ENCODE measurements at places on chromosomes 1 and 21.

DNA sequence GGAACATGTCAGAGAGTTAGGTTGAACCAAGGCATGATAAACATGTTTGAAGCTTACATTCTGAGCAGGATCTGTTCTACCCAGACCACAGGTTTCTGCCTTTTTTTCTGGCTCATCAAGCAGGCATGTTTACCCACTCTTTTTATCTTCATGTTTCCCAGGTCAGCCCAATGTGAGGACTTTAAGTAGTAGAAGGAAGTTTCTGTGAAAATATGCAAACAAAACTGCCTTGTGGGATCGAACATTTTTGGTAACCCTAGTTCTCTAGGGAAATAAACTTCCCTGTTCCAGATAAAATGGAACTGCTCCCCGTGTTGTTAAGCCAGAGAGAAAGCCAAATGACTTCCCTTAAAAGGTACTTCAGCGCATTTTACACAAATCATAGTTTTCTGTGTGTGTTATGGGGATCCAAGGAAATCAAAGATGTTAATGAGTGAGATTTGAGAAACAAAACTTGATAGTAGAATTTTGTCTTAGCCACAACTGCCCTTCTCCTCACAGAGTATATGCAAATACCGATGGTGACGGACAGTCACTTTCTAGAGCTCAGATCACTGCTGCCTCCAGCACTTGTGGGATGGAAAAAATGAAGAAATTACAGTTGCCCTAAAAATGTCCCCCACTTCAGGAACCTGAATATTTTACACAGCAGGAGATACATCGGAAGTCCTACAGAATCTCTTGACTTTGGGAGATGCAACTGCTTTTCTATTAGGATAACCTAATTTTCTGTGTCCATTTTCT is 765 bp upstream of the HIPK1 start:
- DNase-seq, result no peak

DNA sequence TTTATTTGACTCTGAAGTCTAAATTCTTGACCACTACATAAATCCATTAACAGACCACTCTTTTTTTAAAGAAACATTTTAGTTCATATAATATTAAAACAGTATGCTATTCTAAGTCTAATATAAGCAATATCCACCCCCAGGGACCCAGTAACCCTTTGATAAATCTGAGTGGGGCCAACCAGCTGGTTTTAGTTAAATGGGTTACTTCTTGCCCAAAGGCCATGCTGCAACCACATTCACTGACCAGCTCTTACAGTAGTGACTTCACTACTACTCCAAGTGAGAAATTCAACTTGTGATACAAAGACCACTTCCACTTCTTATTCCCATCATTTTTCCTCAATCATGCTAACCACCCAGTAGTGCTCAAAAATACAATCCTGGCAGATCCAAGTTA is 20.5 kb downstream of the FUBP1 start:
- no peak for DNase-seq

DNA sequence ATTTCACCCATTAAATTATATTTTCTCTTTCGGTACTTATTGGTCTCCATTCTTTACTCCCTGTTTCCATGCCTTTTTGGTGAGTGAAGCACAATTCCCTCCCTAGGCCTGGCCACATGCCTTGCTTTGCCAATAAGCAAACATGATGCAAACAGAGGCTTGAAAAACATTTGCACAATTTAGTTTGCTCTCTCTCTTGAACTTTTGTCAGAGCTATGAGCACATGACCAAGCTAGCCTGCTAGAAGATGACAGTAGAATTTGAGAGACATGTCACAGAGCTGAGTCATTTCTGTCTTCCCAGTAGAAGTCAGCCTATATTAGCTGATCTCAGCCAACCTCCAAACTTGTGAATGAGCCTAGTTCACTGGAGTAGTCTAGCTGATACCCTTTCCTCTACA is 24.6 kb downstream of the ANGPTL3 start:
- DNase-seq, result no peak

GRCh38 chr1:246364415-246364941 is 142.6 kb downstream of the SMYD3 start:
- DNase-seq, result no peak

DNA sequence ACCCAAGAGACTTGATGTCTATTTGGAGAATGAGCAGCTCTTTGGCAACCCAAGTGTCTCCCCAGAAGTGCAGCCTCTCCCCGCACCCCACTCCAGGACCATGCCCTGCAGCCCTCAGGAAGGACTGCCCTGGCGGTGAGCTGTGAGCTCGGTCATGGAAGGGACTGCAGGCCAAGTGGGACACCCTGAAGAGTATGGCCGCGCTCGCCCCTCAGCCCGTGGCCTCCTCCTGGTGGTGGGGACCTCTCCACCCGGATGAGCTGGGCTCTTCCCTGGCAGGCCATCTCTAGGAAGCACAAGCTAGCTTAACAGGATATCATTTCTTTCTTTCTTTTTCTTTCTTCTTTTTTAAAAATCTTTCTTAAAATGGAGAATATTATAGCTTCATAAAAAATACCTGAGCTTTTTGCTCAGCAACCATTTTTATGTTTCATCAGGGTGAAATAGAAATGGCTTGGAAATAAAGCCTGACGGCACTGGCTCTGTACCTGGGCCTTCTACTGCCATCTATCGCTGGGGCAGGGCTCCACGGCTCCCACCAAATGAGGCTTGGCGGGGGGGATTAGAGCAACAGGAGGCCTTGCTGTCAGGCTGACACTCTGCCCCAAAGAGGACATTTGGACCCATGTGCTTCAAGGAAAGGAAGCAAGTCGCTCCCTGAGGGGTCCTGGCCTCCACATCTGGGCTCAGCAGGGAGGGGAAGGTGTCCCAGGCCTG is 296.2 kb upstream of the VAMP3 start:
- DNase-seq, result no peak

DNA sequence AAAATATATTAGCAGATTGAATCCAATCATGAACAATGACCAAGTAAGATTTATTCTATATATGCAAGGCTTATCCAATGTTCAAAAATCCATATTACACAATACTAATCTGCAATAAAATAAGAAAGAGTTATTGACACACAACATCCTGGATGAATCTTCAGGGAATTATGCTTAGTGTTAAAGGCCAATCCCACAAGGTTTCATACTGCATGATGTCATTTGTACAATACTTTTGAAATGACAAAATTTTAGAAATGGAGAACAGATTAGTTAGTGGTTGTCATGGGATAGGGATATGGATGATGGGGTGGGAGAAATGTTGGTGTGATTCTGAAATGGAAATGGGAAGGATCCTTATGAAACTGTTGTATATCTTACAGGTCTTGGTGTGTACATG is 425.7 kb downstream of the SIPA1L2 start:
- no peak for DNase-seq

DNA sequence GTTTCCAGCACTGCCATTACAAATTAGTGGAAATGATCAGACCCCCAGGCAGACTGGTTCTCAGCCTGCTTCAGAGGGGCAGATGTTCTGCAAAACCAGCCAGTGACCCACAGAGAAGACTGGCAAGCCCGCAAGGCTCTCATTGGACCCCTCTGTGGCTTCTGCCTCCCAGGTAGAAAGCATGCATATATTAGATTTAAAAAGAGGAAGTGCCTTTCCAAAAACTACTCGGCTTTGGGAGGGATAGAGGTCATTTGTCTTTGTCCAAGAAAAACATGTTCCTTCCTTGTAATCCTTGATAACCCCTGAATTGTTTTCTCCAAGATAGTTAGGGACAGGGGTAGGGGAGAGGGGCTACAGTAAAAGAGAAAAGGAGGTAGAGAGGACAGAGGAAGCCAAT is 11.8 kb downstream of the HIVEP3 start:
- DNase-seq, result no peak

- no peak for DNase-seq
Measured at GRCh38 chr1:231465051-231465450, 43.0 kb upstream of the EGLN1 start.

DNA sequence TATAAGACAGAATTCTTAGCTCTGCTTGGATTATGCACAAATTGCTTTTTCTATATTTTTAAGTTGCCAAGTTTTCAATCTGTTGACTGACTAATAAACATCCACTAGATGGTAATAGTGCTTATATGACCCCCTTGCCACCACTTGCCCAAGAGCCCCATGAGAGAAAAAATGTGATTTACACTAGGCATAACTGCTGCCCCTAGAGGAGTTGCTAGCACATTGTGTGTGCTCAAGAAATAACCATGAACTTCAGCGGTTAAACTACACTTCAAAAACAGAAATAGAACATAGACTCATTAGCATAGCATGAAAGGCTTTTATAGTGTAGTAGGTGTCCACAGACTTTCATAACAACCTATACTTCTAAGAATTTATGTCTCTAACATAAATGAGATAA is 61.4 kb downstream of the BRINP3 start:
- DNase-seq, result no peak

GRCh38 chr1:75996196-75996595 is 64.0 kb upstream of the ASB17 start:
- DNase-seq, result no peak
